ENCODE measurements at places on chromosomes 1 and 21.

DNA sequence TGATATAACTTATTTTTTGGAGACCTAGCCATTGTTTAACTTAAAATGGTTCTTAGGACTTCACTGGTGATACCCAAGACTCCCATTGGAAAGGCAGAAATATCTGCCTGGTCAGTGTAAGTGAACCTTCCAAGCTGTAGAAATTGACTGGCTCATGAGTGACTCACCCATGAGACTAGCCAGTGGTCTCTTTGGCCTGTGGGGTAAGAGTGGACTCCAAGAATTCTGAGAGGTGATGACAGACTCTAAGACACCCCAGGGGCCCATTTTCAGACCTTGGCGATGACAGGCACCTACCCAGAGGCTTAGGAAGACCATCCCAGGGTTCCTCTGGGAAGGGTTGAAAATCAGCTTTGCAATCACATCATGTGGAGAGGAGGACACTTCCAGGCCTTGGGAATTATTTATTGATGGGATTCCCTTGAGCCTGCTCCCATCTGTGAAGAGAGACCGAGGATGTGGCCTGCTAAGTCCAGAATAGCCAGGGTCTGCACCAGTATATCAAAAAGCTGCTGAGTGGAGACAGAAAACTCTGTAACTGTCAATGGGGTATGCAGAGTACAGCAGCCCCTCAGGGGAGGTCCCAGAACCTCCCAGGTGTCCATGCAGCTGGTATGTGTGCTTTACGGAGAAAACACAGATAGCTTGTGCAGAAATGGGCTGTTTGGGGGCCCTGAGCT lies 78.9 kb downstream of the KAZN start:
- no peak for DNase-seq

DNA sequence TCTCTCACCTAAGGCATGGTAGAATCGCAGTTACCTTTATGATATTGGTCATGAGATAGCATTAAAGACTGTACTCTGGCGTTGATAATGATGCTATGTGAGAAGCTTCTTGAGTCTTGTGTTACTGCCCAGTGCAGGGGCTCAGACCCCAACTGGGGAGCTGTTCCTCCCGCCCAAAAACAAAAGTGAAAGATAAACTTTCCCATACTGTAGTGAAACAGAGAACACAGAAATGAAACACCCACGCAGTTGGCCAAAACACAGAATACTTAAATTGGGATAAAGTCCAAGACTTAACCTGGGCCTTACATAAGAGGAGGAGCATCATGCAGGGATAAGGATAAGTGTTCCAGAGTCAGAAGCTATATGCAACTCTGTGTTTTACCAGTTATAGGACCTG lies 130.6 kb downstream of the HHIPL2 start:
- no peak for DNase-seq

- no peak for DNase-seq
Measured at GRCh38 chr1:46130121-46130520, 2.3 kb downstream of the PIK3R3 start.

DNA sequence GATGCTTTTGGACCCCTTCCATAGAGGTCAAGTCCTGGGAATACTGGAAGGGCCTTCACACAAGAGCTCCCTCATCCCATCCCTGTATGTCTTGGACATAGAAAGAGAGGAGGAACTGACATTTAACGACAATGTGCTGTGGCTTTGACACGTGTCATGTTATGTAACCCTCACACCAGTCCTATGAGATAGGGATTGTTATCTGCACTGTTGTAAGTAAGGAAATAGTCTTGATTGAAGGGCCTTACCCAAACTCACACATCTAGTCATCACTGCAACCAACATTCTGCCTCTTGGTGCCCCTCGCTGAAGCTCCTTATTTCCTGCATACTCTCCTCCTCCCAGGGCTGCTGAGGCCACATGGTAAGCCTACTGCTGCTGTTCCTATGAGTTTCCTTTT lies 63.7 kb upstream of the ANGPTL1 start:
- no peak for DNase-seq

GRCh38 chr1:85681087-85681486 lies 27.1 kb downstream of the ZNHIT6 start:
- DNase-seq, result no peak

DNA sequence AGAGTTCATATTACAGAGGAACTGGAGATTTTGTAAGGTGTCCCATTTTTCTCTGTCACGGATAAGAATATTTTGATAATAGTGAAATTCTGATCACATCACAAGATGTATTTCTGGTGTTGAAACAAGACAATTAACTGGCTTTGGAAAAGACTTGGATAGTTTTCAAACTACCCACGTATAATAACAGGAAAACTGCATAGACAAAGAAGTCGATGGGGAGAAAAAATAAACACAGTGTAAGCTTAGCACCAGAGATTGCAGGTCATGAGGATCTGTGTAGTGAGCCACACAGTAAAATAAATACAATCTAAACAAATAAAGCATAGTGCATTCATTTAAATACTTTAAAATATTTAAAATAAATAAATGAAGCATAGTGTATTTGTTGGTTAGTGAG lies 452.3 kb upstream of the ADAMTS5 start:
- DNase-seq, result no peak

DNA sequence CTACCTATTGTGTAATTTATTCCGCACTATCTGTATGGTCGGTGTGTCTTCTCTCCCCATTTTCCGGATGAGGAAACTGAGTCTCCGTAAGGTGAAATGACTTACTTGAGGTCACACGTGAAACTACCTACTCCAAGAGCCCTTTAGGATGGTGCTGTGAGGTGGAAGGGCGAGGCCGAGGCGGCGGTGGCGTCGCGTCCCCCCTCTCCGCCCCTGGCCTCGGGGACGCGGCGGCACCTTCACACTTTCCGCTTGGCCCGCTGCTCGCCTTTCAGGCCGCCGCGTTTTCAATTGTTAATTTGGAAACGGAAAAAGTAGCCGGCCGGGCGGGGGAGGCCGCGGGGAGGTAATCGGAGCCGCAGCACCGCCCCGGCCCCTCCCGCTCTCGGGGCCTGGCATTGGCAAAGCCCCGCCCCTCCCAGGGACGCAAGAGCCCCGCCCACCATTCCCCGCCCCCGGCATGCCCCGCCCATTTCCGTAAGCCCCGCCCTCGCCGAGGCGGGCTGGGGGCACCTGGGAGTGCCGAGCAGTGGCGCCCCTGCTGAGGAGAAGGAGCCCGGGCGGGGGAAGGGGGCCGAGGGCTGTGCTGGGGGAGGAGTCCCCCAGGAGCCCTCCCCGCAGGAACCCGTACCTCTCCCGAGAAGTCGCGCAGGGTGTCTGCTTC lies 18.6 kb downstream of the KCNQ4 start:
- DNase-seq, result peak; percentile 71

GRCh38 chr1:210489491-210489890 lies 160.8 kb downstream of the HHAT start:
- no peak for DNase-seq

GRCh38 chr1:35883635-35884101 lies 659 bp downstream of the AGO1 start:
- DNase-seq, result peak; percentile 18

GRCh38 chr1:63466759-63467158 lies 56.3 kb downstream of the ITGB3BP start:
- no peak for DNase-seq

GRCh38 chr21:41086569-41086968 lies 81.4 kb upstream of the BACE2 start:
- DNase-seq, result no peak

GRCh38 chr21:44057960-44058651 lies 46.0 kb downstream of the TRAPPC10 start:
- no peak for DNase-seq

- no peak for DNase-seq
Measured at GRCh38 chr21:41079159-41079558, 88.8 kb upstream of the BACE2 start.

GRCh38 chr1:6259491-6260362 lies 1.2 kb downstream of the GPR153 start:
- DNase-seq, result peak; percentile 47

DNA sequence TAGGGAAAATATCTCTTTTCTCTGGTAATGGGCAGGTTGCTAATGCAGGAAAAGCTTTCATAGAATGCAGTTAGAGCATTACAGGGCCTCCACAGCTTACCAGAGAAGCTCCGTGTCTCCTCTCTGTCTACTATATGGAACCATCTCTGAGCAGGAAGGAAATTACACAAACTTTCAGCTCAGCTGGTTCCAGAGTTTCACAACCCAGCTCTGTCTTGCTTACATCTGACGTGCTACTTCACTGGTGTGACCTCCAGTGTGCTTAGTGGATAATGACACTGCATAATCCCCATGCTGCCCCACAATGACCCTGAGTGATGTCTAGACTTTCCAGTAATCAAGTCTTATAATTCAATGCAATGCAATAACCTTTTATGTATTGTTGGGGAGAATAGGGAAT lies 4.3 kb upstream of the FGGY start:
- DNase-seq, result no peak

DNA sequence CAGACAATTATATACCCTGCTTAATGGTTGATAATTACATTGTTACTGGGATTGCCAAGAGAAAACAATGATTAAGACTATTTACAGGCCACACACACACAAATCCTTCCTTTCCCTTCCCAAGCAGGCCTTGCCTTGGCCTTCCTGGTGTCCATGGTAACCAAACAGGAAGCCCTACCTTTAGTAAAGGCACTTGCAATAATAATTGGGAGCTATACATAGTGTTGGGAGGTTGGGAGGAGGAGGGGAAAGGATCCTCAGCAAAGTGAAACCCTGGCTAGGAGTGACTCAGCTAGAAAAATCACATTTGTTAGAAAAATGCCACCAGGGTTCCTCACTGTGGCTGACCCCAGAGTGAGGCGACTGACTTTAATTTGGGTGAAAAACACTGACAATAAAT lies 122.3 kb upstream of the ADAR start:
- no peak for DNase-seq

GRCh38 chr1:31665234-31665878 lies 20.7 kb upstream of the PEF1 start:
- no peak for DNase-seq

GRCh38 chr1:50195205-50195604 lies 86.5 kb downstream of the ELAVL4 start:
- DNase-seq, result no peak

- DNase-seq, result no peak
Measured at GRCh38 chr1:205610901-205611466, 20.8 kb downstream of the ELK4 start.

GRCh38 chr1:58893257-58893869 lies 109.5 kb upstream of the JUN start:
- DNase-seq, result no peak

DNA sequence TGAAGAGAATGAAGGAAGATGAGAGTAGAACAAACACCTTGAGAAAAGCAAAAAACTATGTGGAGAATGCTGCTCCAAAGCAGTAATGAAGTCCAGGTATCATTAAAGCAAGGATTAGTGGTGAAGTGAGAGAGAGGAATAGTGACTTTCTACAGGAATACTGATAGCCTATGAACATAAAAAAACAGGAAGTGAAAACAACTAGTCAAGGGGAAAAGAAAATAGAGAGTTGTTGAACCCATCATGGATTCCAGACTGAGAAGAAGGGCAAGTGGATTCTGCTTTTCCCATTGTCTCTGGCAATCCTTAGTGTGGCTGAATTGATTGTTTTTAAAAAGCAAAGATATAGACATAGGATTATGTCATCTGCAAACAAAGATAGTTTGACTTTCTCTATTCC lies 119.9 kb upstream of the LHX8 start:
- DNase-seq, result no peak

DNA sequence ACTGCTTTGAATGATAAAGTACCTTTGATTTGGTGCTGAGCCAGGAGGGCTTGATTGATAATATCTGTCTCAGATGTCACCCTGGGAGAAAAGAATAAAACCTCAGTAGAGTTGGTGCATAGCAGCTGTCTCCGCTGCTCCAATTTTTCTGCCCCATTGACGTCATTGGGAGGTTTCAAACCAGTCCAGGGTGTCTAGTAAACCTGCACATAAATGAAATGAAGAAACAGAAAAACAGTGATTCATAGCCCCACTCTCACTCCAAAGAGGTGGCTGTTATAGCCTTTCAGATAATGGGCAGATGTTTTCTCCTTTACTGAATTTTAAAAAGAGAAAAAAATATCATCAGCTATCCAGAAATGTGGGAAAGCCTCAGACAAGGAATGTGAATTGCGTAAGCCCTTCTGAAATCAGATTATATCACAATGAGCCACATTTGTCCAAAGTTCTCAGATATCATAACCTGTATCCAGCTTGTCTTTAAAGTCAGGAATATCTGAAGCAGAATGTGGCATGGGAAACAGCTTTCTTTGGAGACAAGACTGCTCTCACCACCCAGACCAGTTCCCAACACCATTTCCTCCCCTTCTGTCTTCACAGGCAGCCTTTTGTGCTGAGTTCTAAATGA lies 351.3 kb upstream of the SGIP1 start:
- no peak for DNase-seq

DNA sequence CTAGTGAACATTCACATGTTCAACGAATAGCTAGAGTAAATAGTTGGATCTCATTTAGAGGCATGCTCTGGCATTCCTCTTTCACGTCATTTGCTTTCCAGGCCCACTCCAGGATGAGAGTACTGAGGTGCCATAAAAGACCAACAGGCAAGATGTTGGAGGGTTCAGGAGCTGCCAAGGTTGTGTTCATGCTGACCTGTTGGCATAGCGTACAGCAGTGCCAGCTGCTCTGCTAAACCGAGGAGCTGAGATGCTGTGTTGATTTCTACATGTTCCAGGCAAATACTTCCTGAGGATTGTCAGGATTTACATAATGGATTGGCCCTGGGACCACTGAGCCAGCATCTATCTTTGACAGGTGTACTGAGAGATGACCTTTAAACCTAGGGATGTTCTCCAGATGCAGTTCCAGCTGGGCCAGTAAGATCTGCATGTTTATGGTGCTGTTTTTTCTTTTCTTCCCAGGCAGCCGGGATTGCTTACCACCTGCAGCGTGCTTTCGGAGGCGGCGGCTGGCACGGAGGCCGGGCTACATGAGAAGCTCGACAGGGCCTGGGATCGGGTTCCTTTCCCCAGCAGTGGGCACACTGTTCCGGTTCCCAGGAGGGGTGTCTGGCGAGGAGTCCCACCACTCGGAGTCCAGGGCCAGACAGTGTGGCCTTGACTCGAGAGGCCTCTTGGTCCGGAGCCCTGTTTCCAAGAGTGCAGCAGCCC lies 66.9 kb downstream of the DISC1 start:
- DNase-seq, result no peak

All from stimulated activated CD4-positive, alpha-beta T cell treated with anti-CD3 and anti-CD28 coated beads, Interleukin-1b, Interleukin-23, amount 100 ng/mL, for 1 hour (primary cell).